Activated CD4-positive, CD25-positive, alpha-beta regulatory T cell treated with anti-CD3 and anti-CD28 coated beads, Interleukin-2, amount 50 U/mL, for 72 hours (primary cell): ENCODE measurements at places on chromosomes 1 and 21.

DNA sequence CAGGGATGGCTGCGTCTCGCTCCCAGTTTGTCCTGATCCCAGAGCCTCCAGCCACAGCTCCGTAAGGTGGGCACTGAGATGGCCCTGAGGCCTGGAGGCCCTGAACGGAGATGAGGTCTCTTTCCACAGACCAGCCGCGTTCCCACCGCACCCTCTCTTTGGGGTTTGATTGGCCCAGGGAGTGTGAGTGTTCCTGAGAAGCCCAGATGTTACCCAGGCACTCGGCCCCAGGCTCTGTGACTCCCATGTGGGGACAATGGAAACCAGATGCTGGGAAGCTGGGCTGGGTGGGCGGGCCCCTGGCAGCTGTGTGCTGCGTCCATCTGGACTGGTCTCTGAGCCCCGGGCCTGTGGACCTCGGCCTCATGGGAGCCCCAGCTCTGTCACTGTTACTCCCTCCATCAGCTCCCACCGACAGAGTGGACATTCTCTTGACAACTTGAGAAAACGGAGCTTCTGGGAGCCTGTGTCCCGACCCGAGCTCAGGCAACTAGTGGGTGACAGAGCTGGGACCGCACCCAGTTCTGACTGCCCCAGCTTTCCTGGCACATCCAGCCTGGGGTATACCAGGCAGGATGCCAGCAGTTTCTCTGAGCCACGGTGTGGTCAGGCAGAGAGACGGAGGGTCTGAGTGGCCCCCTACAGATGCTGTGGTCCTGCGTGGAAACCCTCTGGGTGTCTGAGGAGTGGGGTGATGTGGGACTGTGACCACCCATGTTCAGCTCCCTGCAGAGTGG, 9.8 kb upstream of the COL6A1 start:
- no peak for DNase-seq

DNA sequence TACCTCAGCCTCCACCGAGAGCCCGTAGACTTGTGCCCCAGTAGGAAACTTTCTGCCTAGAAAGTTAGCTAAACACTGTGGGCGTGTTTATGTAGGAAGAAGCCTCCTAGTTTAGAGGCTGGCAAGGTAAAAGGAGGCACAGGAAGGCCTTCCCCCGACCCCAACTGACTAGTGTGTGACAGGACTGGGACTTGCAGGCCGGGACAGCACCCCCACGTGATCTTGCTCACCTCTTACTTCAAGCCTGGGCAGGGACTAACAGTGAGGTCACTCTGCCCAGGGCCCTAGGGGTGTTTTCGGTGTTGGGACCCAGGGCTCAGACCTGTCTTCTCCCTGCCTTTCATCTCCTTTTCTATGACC, 392 bp upstream of the TAGLN2 start:
- peak; percentile 52 for DNase-seq

DNA sequence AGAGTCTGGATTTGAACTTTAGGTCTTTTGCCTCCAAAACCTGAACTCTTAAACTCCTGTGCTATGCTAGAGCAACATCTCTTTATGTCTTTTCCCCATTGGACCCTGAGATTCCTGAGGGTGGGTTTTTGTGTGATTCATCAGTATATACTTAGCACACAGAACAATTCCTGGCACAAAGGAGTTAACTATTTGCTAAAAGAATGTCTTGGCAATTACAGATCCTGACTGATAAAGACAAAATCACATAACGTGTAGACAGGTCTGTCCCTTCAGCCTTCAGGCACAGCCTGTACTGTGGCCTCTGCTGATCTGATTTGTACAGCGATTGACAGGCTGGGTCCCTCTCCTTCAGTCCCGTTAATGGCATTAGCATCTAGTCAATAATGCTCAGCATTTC, 162.4 kb upstream of the BEND5 start:
- DNase-seq = no peak

DNA sequence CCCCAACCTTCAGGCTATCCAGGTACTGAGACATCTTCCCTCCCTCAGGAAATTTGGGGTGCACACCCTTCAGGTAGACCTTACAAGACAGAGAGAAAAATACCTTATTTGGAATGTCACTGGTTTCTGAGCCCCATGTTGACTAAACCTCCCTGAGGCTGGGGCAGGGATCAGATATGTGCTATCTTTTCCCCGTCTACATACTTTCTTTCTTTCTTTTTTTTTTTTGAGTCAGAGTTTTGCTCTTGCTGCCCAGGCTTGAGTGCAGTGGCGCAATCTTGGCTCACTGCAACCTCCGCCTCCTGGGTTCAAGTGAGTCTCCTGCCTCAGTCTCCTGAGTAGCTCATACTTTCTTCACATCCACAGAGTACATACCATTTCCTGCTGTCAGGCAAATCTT, 1.6 kb downstream of the CYB5R1 start:
- no peak for DNase-seq

GRCh38 chr1:203216274-203217138, 13.0 kb downstream of the CHIT1 start:
- DNase-seq = peak; percentile 46

DNA sequence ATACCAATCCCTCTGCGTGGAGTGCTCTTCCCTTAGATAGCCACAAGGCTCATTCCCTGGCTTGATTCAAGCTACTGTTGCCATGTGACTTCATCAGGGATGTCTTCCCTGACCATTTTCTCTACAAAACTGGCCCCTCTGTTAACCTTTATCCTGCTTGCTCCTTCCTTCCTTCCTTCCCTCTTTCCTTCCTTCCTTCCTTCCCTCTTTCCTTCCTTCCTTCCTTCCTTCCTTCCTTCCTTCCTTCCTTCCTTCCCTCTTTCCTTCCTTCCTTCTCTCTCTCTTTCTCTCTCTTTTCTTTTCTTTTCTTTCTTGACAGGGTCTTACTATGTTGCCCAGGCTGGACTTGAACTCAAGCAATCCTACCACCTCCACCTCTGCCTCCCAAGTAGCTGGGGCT, 6.2 kb upstream of the RYR2 start:
- no peak for DNase-seq

DNA sequence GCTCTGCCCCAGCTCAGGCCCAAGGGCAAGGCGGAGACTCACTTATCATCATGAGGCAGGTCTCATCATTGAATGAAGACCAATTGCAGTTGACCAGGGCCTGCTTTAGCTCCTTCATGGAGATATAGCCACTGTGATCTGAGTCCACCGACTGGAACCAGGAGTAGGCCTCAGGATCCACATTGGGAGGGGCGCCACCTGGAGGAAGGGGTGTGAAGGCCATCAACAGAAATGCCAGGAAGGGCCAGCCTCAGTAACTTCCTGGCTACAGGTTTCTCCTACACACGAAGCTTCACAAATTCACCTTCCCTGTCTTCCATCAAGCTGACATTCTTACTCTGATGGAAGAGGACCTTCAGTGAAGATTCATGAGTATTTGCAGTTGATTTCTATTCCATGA, 11.6 kb downstream of the PEF1 start:
- no peak for DNase-seq

DNA sequence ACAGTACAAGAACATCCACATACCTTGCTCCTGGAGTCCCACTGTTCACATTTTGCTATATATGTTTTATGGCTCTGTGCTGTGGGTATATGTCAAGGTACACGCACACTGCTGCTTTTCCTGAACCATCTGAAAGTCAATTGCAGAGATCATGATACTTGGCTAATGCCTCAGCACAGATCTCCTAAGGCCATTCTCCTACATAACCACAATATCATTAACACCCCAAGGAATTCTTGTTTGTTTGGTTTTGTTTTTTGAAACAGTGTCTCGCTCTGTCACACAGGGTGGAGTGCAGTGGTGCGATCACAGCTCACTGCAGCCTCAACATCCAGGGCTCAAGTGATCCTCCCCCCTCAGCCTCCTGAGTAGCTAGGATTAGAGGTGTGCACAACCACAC, 16.0 kb downstream of the CTNNBIP1 start:
- DNase-seq = no peak

DNA sequence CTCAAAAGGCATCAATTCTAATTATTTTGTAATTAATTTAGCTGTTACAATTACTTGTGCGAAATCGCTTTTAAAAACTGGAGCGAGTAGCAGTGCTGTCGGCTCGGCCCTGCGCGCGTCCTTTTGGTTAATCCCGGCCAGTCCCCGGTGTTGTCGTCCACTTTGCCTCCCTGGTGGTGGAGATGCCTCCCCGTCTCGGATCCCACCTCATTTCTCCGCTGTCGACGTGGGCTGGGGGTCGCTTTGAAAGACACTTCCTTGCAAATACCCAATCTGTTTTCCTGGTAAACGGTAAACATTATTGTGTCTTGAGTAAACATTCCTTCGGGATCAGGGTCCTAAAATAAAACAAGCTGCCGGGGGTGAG, 3.7 kb downstream of the FOXD3 start:
- no peak for DNase-seq

- no peak for DNase-seq
Measured at GRCh38 chr1:228445843-228446650, 29.4 kb upstream of the TRIM17 start.

GRCh38 chr1:110260194-110260593, 50.1 kb downstream of the KCNC4 start:
- no peak for DNase-seq

GRCh38 chr21:23452384-23453083, 2154.7 kb downstream of the MRPL39 start:
- no peak for DNase-seq

DNA sequence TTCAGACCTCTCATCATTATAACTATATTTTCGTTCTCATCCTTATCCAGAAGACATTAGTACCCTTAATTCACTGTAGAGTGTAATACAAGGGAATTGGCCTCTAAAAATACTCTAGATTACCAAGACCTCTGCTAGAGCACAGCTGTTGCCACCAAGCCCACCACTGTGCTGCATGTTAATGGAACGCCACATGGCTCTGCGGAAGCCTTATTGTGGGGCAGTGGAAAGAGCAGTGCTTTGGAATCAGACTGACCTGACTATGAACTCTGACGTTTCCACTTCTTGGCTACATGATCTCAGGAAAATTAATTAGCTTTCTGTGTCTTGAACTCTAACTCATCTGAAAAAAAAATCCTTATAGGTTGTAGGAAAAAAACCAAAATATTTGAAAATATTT, 222.1 kb downstream of the LMX1A start:
- no peak for DNase-seq

DNA sequence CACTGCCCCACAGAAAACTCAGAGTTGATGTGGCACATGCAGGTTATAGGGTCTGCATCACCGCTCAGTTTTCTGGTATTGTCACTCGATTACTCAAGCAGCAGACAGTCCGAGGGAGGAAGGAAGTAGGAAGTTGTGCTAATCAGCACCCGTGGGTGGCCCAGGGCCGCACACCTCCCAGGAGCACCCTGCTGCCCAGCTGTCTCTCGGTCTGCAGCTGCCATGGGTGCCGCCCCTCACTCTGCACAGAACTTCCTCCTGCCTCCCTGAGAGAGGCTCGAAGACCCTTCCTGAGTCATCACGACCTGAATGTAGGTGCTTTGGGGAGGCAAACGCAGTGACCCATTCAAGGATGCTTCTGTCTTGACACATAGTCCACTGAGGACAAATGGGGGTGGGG, 4.2 kb upstream of the TFF3 start:
- DNase-seq = peak; percentile 28
